KBM-7 (cell line): ENCODE measurements at places on chromosomes 4 and X.

DNA sequence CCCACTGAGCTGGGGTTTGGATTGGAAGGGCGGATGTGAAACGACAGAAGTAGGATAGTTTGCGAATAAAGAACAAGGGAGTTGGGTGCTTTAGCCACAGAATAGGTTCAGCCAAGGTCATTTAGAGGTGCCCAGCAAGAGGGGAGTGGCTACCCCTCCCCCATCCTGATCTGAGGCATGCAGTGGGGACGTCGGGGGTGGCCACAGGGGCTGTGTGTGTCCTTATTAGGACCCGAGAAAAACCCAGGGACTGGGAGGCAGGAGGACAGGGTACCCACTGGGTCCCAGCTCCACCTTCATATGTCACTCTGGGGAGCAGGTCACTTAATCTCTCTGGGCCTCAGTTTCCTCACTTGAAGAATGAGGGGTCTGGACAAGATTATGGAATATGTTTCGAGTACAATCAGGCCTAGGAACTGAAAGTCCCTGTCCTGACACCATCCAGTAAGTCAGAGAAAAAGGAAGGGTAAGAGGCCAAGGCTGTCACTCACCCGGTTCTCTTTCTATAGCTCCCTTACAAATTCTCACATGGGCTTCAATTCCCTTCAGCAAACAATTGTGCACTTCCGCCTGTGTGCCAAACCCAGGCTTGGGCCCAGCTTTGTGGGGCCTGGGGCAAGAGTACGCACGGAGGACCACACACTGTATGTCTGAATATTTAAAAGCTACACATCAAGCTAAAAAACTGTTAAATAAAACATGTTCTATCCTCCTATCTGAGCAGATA, 4.2 kb upstream of the NYX start:
- DNase-seq: no peak

GRCh38 chrX:11474021-11474420, 180.8 kb downstream of the AMELX start:
- DNase-seq: no peak

DNA sequence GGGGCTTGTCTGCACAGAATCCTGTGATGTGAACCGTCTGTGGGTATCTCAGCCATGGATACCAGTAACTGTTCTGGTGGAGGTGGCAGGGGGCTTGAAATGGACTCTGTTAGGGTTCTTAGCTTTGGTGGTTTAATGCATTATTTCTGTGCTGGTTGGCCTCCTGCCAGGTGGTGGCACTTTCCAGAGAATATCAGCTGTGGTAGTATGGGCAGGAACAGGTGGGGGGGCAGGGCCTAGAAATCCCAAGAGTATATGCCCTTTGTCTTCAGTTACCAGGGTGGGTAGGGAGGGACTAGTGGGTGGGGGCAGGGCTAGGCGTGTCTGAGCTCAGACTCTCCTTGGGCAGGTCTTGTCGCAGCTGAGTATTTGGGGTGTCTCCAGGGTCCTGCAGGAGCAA, 106.7 kb downstream of the KIT start:
- DNase-seq: no peak

DNA sequence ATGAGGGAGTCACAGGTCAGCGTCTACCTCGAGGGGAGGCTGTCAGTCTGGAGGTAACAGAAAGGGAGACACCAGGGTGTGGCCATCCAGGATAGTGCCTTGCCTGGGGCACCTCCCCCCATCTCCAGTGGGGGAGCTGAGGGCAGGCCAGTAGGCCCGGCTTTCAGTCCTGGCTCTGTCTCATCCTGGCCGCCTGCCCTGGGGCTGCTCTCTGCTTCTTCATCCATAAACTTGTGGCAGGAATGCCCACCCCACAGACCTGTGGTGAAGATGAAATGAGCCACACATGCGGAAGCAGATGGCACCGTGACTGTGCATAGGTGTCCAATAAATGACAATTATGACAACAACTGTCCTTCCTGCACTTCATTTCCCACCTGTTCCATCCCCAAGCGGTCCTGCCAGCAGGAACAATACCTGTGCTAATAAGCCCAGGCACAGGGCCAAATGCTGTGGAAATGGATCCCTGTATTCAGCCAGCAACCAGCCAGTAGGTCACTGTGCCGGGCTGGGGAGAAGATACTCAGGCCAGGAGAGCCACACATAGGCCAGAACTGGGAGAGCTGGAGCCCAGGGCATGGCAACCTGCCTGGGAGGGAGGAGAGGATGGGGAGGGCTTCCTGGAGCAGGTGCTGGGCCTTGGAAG, 30.2 kb downstream of the TRO start:
- DNase-seq: no peak

GRCh38 chrX:74408304-74408703, 13.0 kb upstream of the SLC16A2 start:
- DNase-seq: no peak

GRCh38 chr4:65968831-65969558, 298.7 kb upstream of the EPHA5 start:
- DNase-seq: no peak

- DNase-seq: no peak
Observed at GRCh38 chr4:56861360-56861759, 39.9 kb upstream of the SPINK2 start.

- peak; percentile 19 for DNase-seq
Observed at GRCh38 chrX:134374294-134374693, 85.7 kb upstream of the HPRT1 start.

GRCh38 chrX:11739776-11740175, 18.3 kb upstream of the MSL3 start:
- no peak for DNase-seq

DNA sequence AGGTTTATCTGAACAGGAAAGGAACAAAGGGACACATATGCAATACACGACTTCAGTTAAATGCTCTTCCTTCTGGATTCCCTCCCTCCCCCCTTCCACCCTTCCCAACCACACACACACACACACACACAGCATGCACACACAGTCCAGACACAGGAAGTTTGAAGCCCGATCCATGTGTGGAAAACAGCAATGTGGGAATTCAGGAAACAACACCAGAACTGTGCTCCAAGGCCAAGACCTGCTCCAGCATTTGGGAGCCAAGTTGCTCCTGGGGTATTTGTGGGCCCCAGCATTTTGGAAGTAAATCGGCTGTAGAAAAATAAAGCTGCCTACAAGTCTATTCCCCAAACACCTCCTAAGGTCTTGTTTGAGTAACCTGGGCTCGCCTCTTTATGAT, 5.6 kb upstream of the AMOT start:
- DNase-seq: no peak

- DNase-seq: no peak
Observed at GRCh38 chr4:134326866-134327265, 125.3 kb upstream of the PABPC4L start.

- no peak for DNase-seq
Observed at GRCh38 chr4:82429728-82430192, 502 bp downstream of the HNRNPDL start.

- no peak for DNase-seq
Observed at GRCh38 chr4:75513526-75514130, 575 bp downstream of the RCHY1 start.

DNA sequence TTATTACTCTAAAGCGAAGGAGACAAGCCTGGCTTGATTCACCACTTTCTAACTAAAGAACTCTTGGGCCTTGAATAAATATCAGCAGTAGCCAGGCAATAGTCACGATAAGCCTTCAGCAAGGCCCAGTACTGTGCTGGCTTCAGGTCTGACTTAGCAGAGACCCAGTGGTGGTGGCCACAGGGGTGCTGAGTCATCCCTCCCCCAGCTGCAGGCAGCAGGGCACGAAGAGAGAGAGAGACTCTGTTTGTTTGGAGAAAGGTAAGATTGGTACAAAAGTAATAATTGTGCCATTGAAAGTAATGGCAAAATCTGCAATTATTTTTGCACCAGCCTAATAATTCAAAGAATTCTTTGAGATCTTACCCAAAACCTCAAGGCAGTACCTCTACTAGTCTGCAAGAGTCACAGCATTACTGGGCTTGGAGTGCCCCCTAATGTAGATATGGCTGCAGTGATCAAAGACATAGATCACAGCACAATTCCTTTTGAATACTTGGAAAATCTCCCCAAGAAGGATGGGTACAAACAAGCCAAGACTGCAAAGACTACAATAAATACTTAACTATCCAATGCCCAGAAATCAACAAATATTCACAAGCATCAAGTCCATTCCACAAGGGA, 159.5 kb upstream of the USP38 start:
- DNase-seq: peak; percentile 46

- no peak for DNase-seq
Observed at GRCh38 chr4:157151711-157152110, 68.8 kb upstream of the GRIA2 start.

- no peak for DNase-seq
Observed at GRCh38 chr4:42953321-42953720, 60.8 kb downstream of the GRXCR1 start.

DNA sequence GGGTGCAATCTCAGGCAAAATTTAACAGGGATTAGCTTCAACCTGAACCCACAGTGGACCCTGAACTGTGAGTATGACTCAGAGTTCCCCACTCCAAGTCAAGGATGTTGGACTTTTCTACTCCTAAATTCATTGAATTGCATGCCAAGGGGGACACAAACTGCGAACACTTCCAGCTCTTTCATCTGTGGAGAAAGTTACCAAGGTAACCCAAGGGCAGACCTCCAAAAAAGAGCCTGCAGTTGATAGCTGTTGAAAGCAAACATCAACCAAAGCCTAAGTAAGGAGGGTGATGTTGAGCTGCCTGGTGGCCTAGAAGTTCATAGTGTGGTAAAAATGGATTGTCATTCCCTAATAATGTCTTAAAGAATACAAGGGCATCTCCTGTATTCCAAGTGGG, 1242.9 kb downstream of the C4orf33 start:
- DNase-seq: no peak

GRCh38 chr4:8180310-8181093, 18.6 kb upstream of the SH3TC1 start:
- DNase-seq: no peak

- DNase-seq: peak; percentile 63
Observed at GRCh38 chrX:41688156-41688555, 617 bp upstream of the GPR34 start.

GRCh38 chrX:57573754-57574153, 18.1 kb upstream of the ZXDB start:
- DNase-seq: peak; percentile 79

DNA sequence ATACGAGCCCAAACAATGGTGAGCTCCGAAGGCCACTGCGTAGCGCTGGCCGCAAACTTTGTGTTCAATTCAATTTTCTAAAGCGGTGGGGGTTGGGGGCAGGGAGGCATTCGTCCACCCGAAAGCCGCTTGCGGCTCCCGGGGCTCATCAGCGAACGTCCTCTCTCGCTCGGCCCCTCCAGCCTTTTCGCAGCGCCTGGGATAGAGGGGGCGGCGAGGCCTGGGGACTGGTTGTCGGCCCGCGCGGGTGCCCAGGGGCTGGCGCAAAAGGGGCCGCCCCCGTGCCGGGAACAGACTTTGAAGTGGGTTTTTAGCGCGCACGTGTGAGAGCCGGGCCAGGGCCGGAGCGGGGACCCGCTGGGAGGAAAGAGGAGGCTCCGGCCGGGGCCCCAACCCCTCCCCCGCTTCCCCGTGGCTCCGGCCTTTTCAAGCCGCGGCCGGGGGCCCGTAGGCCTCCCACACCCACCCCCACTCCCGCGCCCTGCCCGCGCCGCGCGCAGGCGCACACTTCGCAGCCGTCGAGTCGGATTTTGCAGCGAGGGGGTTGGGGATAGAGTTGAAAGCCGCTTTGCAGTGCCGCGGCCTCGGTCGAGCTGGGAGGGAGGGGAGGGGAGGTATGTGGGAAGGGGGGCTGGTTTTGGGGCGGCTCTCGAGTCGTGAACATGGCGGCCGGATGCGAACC, 8.3 kb downstream of the ZIC3 start:
- DNase-seq: no peak

DNA sequence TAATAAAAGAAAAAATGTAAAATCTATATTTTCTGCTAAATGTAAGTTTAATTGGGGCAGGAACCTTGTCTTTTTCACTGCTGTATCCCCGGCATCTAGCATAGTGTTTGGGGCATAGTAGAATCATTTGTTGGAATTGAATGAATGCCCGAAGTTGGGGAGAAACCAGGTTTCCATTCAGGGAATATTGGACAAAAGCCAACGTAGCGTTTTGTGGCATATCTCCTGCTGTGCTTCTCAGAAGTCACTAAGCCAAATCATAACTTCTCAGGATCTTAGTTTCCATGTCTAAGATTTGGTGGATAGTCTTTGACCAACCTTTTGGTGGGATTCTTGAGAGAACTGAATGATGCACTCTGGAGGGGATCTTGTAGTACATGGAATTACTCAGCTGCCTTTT, 42.0 kb upstream of the PGRMC2 start:
- DNase-seq: no peak

DNA sequence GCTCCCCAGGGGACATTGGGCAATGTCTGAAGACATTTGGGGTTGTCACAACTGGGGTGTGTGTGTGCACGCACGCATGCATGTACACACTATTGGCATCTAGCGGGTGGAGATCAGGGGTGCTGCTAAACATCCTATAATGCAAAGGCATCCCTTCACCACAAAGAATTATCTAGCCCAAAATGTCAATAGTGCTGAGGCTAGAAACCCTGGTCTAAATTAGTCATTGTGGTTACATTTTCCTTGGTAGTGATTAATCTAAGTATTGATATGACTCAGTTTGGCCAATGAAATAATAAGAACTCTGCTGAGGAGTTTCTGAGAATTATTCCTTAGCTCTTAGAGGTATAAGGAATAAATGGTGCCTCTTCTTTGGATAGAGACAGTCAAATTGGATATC, 200.2 kb downstream of the CLCN4 start:
- DNase-seq: no peak

DNA sequence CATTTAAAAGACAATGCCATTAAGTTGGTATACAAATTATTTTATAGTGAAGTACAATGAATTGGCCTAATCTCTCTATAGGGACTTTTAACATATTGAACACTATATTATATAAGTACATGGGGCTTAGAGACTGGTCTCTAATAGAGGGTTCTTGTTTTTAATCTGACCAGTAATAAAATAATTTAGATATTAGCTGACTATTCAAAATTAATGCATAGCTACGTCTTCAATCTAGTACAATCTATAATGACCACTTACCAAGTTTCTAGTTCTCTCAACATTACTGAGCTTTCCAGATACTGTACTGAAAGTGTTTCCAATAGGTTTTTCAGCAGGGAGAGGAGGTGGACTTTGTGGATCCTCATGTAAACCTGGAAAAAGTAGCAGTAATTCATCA, 59.6 kb downstream of the RPS3A start:
- DNase-seq: no peak

GRCh38 chr4:174520660-174521059, 1.6 kb downstream of the HPGD start:
- DNase-seq: no peak
